ENCODE measurements at places on chromosomes 5 and 9. TPM values are rescaled to one million over a fixed set of nuclear protein-coding genes. Genes with fewer than 3 reads are reported as not detected.

Gene NPR3
- total RNA-seq: 2.8 TPM

Gene SUSD3
- total RNA-seq: 0.09 TPM

Gene C5orf46
- not detected for total RNA-seq

Gene PCDHGB7
- total RNA-seq: 22.1 TPM

Gene RLN1
- 0.18 TPM for total RNA-seq

Gene GRIA1
- 1.2 TPM for total RNA-seq

Gene SLC4A9
- not detected for total RNA-seq

Gene CDH12
- total RNA-seq: 0.09 TPM

Gene LOX
- 193 TPM for total RNA-seq

Gene FGF1
- 1.2 TPM for total RNA-seq

Gene MARVELD2
- total RNA-seq: 0.63 TPM

Gene SLC46A2
- total RNA-seq: not detected

Gene KLF4
- total RNA-seq: 16.8 TPM

Gene FAT2
- 0.08 TPM for total RNA-seq

Gene OGN
- total RNA-seq: 140 TPM

Gene DBH
- not detected for total RNA-seq

Gene ZNF366
- not detected for total RNA-seq

Gene C9orf153
- 0.45 TPM for total RNA-seq

Gene PPP3R2
- not detected for total RNA-seq

Measured in fibroblast of the aortic adventitia (primary cell).